Stimulated activated CD4-positive, alpha-beta T cell treated with anti-CD3 and anti-CD28 coated beads, Interleukin-15, amount 100 ng/mL, for 1 hour (primary cell): ENCODE measurements at places on chromosomes 11 and 22.

DNA sequence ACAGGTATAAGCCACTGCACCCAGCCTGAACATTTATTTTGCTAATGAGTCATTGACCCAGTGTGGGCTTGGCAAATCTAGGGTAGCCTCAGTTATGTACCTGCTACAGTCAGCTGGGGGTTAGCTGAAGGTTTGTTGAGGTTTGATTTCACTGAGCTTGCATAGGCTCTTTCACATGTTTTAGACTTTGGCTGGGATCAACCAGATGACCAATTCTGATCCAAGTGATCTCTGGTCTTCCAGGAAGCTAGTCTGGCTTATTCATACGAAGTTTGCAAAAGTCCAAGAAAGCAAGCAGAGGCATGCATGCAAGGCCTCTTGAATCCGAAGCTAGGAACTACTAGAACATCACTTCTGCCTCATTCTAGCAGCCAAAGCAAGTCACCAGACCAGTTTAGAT is 21.0 kb downstream of the SERPING1 start:
- DNase-seq: no peak

- DNase-seq: no peak
Measured at GRCh38 chr11:73431396-73431795, 55.2 kb downstream of the RELT start.

- DNase-seq: no peak
Measured at GRCh38 chr11:128421577-128422330, 165.6 kb downstream of the ETS1 start.

GRCh38 chr11:43871051-43871450 is 9.6 kb upstream of the ALKBH3 start:
- DNase-seq: no peak

DNA sequence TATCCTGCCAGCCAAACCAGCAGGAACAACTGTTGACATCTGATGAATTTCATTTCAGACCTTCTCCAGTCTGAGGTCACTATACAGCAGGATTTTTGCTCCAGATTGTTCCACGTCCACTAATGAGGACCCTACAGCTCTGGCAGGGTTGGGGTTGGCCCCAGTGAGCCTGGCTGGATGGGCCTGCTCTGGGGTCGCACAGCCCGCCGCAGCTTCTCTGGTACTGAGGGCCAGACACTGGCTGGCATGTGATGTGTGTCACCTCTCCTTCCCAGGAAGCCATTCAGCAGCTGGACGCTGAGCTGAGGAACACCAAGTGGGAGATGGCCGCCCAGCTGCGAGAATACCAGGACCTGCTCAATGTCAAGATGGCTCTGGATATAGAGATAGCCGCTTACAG is 5.4 kb downstream of the NEFH start:
- no peak for DNase-seq
